NCI-H460 (cell line): ENCODE measurements at places on chromosomes 7 and 10.

- no peak for DNase-seq
These were observed 457.6 kb downstream of the PLXNA4 start for GRCh38 chr7:132118641-132119040.

GRCh38 chr7:41870461-41871138 is 167.7 kb upstream of the INHBA start:
- no peak for DNase-seq

- no peak for DNase-seq
These were observed 511.9 kb upstream of the ZMIZ1 start for GRCh38 chr10:78556705-78557432.

- DNase-seq: no peak
These were observed 349.5 kb upstream of the ZNF32 start for GRCh38 chr10:43998021-43998809.

- no peak for DNase-seq
These were observed 219.2 kb downstream of the PTPRN2 start for GRCh38 chr7:158368449-158368848.

DNA sequence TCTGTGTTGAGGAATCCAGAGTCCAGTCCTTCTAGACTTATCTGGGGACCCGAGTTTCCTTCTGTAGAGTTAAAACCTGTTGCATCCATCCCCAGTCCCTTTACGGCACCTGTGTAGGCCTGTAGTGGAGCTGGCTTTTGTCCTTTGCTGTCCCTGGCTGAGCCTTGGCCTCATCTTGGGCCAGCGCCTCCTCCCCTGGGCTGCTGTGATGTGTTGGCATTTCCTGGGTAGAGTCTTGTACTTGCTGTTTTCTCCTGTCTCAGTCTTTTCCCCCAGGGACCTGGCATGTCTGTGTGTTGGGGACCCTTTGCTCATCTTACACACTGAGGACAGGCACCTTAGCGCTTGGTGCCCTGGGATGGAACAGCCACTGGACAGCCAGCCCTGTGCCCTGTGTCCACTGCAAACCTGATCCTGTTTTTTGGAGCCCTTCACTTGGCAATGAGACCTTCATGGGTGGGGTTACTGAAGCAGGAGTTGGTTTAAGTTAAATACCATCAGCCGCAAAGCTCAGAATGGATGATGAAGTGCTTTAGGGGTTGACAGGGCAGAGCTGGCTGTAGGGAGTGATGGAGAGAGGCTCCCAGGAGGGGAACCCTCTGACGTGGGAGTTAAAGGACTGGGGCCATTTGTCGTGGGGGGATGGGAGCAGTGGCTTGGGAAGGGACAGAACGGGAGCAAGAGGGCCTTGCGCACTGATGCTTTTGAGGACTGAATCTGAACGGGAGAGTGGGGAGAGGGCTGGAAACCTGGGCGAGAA is 50.9 kb downstream of the CUX1 start:
- no peak for DNase-seq

- no peak for DNase-seq
These were observed 86.3 kb downstream of the RNF216 start for GRCh38 chr7:5694912-5695726.

DNA sequence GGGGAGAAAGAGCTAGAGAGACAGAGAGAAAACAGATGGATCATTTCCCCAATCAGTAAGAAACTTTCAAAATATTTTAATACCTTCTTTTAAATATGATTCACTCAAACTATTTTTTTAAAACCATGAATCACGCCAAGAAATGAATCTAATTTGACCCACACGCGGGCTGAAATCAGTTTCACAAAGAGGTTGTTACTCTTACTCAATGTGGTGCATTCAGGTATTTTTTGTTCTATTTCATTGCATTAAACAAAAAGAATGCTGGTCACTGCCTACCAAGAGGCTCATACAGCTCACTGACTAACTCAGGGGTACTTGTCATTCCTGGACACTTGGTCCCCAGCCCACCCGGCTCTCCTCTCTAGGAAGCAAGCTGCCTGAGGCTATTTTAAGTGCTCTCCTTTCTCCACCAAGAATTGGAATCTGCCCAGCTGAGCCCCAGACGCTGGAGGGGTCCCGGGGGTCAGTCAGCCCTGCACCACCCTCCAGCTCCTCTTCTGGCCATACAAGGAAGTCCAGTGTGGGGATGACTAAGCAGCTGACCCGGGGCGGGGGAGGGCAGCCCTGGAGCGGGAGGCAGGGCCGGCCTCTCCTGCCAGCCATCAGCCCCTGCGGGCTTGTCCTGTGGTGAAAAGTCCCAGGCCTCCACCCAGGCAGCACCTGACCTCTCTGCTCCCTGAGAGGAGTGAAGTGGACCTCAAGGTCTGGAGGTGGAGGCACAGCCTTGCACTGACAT is 21.7 kb upstream of the PFKP start:
- peak; percentile 50 for DNase-seq

DNA sequence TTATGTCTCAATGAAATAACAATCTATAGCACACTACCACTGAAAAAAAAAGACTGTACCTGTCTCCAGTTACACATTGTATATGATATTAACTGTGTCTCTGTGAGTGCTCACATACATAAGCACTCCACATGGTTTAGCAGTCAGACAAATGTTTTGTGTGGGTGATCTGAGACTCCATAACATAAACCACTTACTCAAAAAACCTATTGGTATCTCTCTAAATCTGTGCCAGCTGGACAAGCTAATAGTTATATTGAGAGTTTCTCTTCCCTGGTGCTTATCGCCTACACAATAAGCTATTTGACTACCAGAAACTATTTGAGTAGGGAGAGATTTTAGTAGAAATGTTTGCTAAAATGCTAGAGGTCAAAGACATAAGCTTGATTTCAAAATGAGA is 190.1 kb upstream of the AGR3 start:
- no peak for DNase-seq

GRCh38 chr10:108629834-108630233 is 1293.5 kb downstream of the XPNPEP1 start:
- DNase-seq: no peak

DNA sequence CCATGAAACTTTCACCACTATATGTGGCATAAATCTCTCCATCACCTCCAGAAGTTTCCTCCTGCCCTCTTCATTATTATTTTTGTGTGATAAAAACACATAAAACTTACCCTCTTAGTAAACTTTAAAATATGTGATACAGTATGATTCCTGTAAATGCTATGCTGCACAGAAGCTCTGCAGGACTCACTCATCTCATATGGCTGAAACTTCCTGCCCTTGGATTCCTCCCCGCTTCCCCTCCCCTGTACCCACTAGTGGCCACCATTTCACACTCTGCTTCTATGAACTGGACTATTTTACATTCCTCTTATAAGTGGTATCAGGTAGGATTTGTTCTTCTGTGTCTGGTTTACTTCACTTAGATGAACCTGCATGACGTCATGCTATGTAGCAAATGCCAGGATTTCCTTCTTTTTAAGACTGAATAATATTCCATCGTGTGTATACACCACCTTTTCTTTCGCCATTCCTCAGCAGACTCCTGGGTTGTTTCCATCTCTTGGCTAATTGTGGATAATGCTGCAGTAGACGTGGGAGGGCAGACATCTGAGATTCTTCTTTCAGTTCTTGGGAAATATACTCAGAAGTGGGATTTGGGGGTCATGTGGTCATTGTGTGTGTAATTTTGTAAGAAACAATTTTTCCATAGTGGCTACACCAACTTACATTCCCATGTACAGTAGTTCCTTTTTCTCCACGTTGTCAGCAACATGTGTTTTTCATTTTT is 335.2 kb downstream of the SDK1 start:
- DNase-seq: no peak
